ENCODE measurements at places on chromosomes 12 and 14.

GRCh38 chr14:37268788-37269187 lies 71.1 kb downstream of the MIPOL1 start:
- DNase-seq, result no peak

DNA sequence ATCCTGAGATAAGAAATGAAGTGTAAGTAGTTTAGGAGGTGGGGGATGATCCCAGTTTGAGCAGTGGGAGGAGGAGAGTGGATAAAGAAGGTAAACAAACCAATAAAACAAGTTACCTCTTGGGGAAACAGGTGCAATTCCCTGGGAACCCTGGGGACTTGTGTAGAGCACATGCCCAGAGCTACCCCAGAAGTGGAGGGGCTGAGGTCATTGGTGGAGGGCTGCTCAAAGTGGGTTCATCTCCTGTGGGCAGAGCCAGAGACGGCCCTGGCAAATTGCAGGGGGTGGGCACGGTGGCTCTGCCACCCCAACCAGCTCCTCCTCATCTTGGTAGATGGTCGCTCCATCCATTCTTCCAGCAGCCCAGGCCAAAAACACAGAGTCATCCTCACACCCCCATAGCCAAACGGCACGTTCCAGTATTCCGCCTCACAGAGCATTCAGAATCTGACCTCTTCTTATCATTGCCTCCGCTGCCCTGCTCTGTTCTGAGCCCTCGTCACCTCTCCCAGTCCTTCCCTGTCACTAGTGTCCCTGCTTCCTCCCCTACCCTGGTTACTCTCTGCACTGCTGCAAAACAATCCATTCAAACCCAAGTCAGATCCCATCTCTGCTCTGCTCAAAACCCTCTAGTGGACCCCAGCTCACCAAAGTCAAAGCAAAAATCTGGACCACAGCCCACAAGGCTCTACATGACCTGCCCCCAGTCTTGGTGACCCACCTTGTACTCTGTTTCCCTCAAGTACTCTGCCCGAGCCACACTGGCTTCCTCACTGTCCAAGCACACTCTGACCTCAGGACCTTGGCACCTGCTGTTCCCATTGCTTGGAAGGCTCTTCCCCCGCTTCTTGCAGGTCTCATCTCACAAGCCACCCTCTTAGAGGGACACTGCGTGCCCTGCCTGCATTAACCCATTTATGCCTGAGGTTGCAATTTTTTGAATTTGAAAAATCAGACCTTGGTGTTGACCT lies 5.5 kb downstream of the CYP46A1 start:
- no peak for DNase-seq

DNA sequence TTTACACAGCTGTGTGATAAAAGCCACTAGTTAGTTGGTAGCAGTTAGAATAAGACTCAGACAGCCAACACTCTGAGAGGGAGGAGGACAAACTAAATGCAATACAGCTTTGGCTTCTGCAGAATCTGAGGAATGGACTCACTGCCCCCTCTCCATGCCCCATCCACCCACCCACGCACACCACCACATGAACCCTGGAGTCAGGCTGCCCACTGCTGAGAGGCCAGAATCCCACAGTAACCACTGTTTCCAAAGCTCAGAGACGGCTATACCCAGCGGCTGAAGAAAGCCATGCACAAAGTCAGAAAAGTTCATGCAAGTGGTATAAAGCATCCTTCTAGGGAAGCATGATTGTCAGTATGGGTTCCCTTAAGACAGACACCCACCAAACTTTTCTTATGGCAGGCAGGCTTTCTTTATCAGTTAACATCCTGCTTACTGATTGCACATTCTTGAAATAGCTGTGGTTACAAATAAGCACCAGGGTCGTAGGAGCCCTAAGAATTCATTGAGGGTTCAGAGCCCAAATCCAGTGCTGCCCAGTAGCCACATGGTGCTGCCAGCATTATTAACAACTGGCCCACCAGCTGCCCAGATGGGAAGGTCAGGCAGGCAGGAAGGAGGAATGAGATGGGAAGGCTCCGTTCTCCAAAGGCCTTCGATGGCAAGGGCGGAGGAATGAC lies 61.5 kb downstream of the NT5DC3 start:
- DNase-seq, result no peak

DNA sequence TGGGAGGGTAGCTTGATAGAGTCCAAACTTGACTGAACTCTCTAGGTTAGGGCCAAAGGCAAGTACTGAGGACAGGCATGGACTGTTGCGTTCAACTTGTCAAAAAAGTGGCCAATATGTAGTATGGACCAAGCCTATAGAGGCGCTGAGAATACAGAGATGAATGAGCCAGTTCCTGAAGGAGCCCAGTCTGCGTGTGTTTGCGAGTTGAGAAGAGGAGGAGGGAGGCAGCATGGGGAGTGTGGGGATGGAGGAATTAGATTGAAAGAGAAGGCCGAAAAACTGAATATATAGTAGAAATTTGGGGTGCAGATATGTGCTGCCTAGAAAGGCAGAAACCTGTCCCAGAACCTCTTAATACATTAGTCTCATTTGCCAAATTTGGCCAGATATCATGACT lies 412.4 kb downstream of the PCNX1 start:
- DNase-seq, result no peak

GRCh38 chr14:102591372-102591943 lies 991 bp upstream of the RCOR1 start:
- DNase-seq, result peak; percentile 48

GRCh38 chr12:131279281-131279921 lies 325.7 kb downstream of the ADGRD1 start:
- no peak for DNase-seq

- no peak for DNase-seq
Observed at GRCh38 chr14:87628780-87629179, 364.2 kb downstream of the GALC start.

DNA sequence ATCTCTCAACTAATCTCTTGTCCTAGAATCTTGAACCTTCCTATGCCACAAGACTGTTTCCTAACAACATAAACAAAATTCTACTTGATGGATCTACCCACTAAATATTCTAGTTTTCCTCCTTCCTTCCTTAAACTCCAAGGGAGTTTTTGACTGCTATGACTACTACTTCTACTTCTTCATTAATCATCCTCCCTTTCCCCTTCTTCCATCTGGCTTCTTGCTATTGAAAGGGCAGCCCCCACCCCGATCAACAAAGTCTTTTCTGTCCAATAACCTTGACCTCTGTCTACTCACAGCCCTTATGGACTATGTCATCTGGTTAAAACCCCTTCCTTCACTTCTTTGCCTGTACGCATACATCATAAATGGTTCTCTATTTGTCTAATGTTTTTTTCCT lies 5.6 kb downstream of the LTA4H start:
- DNase-seq, result no peak

- no peak for DNase-seq
Observed at GRCh38 chr12:106417926-106418910, 60.7 kb downstream of the POLR3B start.

DNA sequence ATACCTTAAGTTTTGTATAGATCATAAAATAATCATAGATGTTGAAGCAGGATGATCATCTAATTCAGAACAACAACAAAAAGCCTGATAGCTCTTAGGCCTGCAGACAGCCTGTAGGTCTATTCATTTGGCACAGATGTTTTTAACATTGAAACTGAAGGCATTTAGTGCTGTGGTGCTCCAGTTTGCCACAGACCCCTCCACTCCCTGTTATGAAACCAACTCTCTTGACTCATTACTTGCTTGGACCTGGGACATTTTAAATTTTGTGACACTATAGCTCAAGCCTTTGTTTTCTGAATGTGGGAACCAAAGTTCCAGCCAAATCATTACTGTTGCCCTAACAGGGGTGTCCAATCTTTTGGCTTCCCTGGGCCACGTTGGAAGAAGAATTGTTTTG lies 9.1 kb downstream of the PRKCH start:
- DNase-seq, result no peak

GRCh38 chr12:15393995-15394394 lies 71.7 kb downstream of the PTPRO start:
- no peak for DNase-seq

DNA sequence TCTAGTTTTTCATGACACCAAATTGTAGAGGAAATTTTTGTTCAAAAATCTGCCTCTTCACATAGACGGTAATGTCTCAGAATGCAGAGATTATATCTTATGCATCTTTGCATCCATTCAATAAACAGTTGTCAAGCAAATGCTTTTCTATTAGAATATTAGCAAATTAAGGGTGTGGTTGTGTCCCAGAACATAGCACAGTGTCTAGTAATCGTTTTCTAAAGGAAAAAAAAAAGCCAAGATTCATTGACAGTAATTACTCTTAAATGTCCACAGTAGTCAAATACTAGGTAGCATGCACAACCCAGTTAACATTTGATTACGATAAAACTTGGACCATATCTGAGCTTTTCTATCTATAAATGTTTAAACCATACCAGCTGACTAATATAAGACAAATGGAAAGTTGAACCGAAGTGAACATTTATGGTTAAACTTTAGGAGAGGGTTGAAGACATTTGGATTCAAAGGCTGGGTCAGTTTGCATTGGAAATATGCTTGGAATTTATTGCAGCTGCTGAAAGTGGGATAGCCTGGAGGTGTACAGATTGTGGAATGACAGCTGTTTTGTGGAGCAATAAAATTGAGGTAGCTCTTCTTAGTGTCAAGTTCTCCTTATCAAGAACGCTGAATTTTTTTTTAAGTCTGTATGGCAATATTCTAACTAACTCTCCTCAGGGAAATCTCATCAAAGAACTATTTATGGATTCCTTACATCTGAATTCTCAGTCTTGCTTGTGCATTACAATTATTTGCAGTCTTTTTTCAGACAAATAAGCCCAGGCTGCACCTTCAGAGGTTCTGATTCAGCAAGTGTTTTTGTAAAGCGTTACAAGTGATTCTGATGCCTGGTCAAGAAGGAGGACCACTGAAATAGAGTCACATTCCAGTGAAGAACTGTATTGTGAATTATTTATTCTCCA lies 66.7 kb upstream of the ATP2B1 start:
- no peak for DNase-seq

DNA sequence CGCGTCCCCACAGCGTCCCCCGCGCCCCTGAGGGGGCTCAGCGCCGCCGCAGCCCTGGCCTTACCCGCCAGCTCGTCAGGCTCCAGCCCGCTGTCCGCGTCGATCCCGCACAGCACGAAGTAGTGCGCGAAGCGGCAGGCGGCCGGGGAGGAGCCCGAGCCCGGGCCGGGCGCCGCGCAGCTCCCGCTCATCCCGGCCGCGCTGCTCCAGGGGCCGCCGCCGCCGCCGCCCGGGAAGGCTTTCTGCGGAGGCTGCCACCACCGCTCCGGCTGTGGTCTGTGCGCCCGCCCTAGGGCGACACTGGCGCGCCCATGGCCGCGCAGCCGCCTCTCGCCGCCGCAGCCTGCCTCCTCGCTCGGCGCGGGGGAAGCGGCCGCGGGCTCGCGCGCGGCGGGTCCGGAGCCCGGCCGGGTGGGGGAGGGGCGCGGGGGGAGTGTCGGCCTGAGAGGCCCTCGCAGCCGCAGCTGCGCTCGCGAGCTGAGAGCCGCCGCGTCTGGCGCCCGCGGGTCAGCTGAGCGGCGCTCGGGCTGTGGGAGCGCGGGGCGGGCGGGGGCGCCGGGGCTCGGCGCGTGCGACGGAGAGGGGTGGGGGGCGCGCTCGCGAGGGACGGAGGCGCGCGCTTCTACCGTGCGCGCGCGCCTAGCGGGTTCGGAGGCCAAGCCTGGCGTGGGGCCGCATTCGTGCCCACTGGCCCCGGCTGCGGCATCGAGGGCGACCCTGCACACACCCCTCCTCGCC lies at the start of gene DENND5B:
TSS of gene DENND5B (minus strand) at position 495 of the 738 bp plus-strand sequence. CDS start at position 191, 304 bp downstream.
- DNase-seq, result peak; percentile 47

DNA sequence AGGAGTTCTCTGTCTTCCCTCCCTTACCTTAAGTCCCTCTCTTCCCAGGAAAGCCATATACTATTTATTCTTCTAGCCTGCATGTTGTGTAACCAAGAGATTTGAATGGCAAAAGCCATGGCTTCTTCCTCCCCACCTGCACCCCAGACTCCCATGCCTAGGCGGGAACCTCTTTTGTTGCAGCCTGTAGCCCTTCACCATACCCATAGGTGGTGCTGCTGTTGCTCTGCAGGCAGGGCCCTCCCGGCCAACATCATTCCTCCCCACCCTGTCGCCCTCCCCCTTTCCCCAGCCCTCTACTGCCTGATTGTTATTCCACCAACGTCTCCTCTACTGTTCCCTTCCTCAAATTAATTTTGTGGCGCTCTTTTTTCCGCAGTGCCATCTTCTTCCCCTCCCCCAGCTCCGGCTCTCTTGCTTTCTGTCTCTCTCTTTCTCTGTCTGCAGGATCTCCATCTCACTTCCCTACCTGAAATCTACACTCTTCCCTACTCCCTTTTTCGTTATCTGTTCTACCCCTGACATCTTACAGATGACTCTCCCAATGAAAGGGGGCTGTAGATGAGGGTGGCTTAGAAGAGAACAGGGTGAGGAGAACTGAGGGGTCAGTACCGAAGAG lies 13.8 kb downstream of the NGDN start:
- peak; percentile 42 for DNase-seq

DNA sequence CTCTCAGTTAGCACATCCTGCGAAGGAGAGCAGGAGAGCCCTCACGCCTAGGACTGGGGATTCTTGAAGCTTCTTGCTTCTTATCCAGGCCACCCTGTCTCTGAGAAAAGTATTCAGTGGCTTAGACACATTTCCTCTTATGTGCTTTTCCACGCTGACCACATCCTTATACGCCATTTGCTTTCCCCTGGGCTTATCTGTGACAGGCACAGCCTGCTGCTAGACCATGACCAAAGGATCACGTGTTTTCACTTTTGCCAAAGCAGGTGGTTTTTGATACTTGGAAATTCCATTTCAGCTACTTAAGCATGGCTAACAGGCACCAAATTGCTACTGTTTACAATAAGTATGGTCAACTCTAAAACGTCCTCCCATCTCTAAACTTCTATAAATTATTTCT lies 587.4 kb downstream of the AACS start:
- no peak for DNase-seq

Measured in KBM-7 (cell line).